Epithelial cell of proximal tubule (primary cell): ENCODE measurements at places on chromosomes 3 and 15.

- DNase-seq: no peak
Observed at GRCh38 chr3:178139116-178139515, 397.1 kb upstream of the KCNMB2 start.

GRCh38 chr3:176850498-176850897 lies 346.8 kb downstream of the TBL1XR1 start:
- no peak for DNase-seq

DNA sequence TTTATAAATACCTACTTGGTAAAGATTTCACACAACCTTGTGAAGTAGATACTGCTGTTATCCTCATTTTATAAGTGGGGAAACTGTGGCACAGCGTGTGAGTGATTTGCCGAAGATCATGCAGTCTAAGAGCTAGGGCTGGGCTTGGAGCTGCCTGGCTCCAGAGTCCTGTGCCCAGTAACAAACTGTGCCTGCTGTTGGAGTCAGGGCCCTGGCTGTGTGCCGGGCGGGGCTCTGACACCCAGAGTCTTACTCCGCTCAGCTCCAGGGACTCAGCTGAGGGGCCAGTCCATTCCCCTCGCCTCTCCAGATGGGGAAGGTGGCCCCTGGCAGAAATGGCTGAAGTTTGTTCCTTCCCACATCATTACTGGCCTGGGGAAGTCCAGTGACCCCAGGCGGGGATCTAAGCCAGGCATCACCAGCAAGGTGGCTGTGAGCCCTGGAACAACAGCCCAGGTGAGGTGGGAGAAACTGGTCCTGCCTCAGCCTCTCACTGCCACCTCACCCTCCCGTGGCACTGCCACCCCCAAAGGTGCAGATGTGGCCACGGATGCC lies 17.3 kb upstream of the PLXNA1 start:
- DNase-seq: no peak

GRCh38 chr3:47016086-47016933 lies 36.8 kb downstream of the NBEAL2 start:
- no peak for DNase-seq

- DNase-seq: no peak
Observed at GRCh38 chr3:133776794-133777438, 28.7 kb upstream of the SRPRB start.
